K562 (cell line): ENCODE measurements at places on chromosomes 5 and 9. TPM values are rescaled to one million over a fixed set of nuclear protein-coding genes. Genes with fewer than 3 reads are reported as not detected.

DNA sequence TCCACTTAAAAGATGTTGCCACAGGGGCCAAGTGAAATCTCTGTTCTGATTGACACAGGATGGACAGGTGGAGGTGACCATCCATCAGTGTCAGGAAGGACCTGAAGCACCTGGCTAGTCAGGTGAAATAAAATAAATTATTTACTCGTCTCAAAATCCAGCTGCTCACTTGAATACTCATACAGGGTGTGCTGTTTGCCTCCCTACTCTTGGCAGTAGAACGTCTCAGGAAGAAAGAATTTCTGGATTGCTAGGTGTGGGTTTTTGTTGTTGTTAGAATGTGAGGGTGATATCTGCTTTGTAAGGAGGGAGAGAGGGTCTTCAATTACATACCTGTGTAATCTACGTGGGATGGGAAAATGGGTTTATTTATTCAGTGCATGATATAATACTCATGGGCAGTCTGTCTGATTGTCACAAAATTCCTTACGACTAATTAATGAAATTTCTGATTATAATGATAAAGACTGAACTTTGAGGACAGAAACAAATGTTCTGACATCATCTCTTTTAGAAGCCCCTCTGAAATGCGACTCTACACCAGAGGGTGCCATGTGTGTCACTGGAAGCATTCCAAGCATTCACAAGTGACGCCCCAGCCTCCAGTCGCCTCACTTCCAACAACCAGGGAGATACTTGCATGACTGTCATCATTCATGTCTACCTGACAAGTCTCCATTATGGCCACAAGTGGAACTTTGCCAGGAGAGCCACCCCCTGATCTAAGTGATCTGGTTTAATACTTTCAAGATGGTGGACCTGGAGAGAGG is 218.4 kb downstream of the GAPVD1 start:
- no peak for DNase-seq

DNA sequence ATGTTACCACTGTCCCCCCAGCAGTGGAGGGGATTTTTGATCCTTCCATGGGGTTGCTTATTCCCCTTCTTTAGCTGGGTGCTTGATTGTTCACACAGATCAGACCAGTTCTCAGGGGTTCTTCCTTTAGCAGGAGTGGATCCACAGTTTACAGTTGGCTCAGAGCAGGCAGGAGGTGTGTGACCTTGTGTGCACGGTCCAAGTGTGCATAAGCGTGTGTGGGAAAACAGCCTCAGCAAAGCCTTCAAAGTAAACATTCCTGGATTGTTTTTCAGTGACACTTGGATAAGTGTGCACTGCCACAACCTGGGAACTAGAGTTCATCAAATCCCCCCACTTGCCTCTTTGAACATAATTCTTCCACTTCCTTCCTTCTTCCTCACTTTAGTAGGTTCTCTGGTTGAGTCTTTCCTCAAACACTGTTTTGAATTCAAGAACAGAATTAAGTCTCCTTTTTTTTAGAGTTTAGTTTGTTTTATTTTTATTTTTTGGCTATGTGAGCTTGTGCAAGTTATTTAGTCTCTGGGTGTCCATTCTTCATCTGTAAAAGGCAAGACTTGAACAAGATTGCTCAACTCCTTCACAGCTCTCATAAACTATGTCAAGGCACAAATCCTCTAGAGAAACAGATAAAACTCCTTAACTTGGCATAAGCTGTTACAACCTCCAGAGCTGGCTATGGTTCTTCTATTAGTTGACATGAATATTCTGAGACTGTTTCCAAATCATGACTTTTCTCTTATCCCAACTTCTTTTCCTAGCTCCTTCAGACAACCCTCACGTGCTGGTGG is 78.0 kb downstream of the OSMR start:
- DNase-seq: no peak

GRCh38 chr5:143174714-143175398 is 228.6 kb downstream of the NR3C1 start:
- no peak for DNase-seq

GRCh38 chr9:130024597-130024994 is 18.4 kb downstream of the FNBP1 start:
- DNase-seq: no peak

DNA sequence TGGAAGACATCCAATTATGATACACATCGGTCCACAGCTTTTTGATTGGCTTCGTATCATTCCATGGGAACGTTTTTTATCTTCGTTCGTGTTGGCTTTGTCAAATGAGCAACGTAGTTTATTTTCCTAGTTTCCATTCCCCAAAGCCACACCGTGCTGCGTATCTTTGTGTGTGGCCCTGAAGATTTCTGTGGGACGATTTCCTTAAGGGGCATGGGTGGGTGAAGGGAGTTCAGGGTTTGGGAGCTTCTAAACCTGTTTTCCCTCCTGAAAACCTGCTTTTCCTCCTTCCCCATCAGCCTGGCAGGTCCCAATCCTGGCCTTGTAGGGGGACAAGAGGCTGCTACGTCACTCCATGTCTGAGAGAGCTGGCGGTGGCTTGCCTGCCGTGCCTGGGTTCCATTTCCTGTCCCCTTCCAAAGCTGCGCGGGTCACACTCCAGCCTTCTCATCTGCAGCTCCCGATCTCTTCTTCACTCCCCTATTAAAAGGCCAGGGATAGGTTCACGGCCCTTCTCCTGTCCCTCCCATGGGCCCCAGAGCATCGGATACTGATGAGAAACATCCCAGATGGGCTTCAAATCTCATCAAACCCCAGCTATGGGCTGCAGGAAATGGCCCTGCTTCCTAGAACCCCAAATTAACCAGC is 23.5 kb upstream of the ASS1 start:
- no peak for DNase-seq

DNA sequence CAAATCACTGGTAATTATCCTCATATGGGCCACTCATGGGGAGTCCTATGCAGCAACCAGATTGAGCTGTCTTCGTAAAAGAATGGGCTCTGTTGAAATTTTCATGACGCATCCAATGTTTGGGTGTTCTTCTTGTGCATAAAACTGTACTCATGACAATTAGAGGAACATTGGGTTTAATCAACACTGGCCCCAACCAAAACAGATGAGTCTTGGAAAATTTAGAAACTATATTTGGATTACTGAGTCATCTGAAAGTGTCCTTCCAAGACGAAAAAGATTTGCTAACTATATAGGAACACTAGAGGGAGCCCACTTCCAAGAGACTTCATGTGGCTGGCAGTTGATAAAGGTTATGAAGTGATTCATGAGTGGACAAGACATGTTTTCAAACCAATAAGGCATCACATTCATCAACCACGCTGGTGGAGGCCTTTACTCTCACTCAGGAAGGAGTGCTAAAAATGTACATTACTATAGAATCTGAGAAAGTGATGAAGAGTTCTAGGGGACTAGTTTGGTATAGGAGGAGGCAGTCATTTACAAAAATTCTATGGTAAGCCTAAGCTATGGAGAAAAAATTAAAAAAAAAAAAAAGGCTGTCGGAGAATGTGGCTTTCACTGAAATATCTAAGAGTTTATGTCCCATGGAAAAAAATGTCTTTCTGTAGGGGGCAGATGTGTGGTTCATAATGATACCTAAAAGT is 313.5 kb downstream of the PRDM9 start:
- DNase-seq: peak; percentile 7

DNA sequence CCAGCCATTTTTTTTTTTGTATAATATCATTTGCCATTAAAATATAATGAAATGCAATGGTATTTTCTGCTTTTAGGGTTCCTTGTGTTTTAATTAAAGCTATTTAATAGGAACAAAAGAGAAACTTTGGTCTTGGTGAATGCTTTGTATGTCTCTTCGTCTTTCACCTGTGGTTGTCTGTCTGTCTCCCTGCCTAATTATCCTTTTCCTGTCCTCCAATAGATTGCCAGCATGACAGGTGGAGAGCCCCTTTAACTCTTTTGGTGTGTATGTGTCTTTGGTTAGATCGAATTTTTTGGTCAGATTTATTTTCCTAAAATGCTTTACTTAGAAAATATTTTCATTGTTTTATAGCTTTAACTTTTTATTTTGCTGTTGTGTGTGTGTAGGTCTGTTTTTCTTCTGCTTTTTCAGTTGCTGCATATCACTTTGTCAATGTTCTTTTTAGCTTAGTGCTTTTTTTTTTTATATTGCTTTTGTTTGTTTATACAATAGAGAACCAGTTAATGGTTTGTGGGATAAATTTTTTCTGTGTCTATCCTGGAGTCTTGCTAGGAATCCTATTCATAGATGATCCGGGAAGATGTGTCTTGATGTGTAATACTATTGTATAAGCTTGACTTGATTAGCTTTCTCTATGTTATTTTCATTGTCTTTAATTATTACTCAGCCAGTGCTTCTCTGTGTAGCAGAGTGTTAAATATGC is 8.6 kb downstream of the CHMP5 start:
- no peak for DNase-seq

Gene ANKRD34B
- not detected in 2 replicates for total RNA-seq
